ENCODE measurements at places on chromosomes 5 and 9.
A peak's percentile ranks its signal among the peaks of the same experiment; 100 is the strongest.

- DNase-seq = peak; percentile 86
Measured at GRCh38 chr5:141040093-141040770, 10.9 kb upstream of the PCDHB1 start.

DNA sequence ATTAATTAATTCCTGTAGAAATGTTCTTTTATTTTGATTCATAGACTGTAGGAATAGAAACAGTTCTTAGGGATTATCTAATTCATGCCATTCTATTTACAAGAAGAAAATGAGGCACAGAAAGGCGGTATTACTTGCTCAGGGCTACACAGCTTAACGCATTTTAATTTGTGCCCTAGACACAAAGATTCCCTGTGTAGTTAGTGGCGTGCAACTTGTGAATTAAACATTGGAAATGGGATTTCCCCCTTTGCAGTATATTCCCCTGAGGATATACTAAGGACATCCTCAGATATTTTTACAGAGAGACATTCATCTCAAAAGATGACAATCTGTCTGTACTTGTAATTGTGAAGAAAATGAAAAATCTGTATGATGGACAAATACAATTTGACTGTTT, 108.1 kb downstream of the SGCD start:
- no peak for DNase-seq

DNA sequence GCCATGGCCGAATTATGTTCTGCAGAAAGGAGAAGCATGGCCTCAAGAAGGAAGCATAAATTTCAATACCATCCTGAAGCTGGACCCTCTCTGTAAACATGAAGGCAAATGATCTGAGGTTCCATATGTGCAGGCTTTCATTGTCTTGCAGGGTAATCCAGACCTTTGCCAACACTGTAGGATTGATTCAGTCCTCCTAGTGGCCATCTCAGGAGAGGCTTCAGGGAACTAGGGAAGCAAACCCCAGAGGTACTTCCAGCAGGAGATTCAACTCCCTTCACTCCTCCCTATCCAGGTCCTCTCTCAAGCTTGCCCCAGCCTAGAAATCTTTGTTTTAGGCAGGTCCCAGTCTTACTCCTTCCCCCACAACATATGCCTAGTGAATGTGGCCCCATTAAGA, 99.3 kb upstream of the HCN1 start:
- DNase-seq = no peak

DNA sequence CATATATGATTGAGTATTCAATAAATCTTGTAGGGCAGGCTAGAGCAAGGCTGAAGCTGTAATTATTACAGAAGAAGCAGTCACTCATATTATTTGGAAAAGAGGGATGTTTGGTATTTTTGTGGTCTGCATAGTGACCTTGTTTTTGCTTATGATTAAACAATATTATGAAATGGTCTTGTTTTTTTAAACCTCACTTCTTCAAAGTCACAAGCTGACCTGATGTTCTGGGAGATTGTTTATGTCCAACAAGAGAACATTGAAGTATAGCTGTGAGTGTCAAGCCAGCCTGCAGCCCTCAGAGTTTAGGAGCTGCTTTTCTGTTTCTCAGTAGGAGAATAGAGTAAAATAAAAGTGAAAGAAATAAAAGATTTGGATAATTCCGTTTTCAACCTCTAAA, 342.2 kb downstream of the LRRC70 start:
- no peak for DNase-seq

- no peak for DNase-seq
Measured at GRCh38 chr9:95796029-95796428, 79.5 kb upstream of the ERCC6L2 start.

- no peak for DNase-seq
Measured at GRCh38 chr5:120141076-120141475, 323.0 kb upstream of the PRR16 start.

GRCh38 chr9:105308461-105309341, 64.2 kb downstream of the SLC44A1 start:
- peak; percentile 41 for DNase-seq

- DNase-seq = no peak
Measured at GRCh38 chr5:133108481-133108921, 56.7 kb downstream of the HSPA4 start.

- DNase-seq = peak; percentile 1
Measured at GRCh38 chr9:134991808-134992754, 74.4 kb upstream of the FCN1 start.

GRCh38 chr5:61638476-61638875, 306.4 kb downstream of the ZSWIM6 start:
- no peak for DNase-seq

DNA sequence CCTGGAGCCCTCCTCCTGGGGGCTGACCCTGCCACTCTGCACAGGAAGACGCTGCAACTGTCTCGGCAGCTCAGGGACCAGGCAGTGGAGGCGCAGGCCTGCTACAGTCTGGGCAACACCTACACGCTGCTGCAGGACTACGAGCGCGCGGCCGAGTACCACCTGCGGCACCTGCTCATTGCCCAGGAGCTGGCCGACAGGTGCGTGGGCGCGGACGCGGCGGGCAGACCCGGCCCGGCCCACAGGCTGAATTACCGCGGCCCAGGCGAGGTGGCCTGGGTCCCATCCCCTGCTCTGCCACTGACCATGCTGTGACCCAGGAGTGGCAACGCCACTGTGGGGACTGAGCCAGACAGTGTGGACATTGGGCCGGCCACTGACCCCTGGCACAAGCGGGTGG, 11.2 kb downstream of the GPSM1 start:
- no peak for DNase-seq

DNA sequence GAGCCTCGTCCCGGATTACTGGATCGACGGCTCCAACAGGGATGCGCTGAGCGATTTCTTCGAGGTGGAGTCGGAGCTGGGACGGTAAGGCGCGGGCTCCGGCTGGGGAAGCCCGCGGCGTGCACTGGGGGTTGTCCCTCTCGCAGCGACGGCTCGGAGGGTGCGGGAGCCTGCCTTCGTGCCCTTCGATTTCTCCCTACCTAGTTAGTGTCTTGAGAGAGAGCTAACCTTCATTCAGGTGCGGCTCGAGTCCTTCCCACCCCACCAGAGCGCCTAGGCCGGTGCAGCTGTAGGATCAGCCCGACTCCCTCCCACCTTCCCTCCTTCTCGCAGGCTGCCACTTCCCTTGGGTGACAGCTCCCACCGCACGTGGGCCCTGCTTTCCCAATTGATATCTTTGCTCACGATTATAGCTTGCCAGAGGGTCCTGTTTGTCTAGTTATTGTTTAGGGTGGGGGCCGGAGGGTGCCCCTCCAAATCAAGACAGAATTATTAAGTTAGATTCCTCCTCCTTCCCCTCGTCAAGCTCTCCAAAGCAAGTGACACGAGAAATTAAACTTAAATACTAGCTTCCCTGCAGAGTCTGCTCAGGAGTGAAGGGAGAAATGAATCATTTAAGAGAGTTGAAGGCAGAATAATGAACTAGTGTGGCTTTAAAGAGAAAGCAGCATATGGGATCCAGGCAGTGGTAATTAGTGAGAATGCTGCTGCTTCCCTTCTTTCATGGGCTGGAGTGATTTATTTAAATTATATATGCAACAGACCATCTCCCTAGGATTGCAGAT, 569 bp downstream of the CAMK4 start:
- DNase-seq = peak; percentile 25

Data from retina (tissue), 1 donor.